ENCODE measurements at places on chromosomes 7 and 10. TPM values are rescaled to one million over a fixed set of nuclear protein-coding genes. Genes with fewer than 3 reads are reported as not detected.
A peak's percentile ranks its signal among the peaks of the same experiment; 100 is the strongest.

DNA sequence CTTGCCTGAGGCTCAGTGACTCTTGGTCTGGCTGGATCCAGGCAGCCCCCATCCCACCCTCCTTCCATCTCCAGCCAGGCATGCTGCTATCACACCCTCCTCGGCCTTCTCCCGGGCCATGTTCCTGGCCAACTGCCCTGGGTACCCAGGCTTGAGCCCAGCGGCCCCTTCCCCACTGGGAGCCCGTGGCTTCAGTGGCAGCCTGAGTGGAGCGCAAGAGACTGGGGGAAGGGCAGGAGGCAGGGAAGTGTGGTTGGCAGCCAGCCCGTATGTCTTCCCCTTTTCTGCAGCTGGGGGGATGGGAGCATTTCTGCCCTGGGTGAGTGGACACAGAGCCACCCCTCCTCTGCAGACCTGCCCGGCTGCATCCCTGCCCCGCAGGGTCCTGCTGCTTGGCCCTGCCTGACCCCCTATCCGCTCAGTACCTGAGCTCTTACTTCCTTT is 148.5 kb downstream of the ARHGAP22 start:
- DNase-seq = peak; percentile 18

GRCh38 chr7:30323006-30323355 is 38.6 kb downstream of the ZNRF2 start:
- no peak for DNase-seq

DNA sequence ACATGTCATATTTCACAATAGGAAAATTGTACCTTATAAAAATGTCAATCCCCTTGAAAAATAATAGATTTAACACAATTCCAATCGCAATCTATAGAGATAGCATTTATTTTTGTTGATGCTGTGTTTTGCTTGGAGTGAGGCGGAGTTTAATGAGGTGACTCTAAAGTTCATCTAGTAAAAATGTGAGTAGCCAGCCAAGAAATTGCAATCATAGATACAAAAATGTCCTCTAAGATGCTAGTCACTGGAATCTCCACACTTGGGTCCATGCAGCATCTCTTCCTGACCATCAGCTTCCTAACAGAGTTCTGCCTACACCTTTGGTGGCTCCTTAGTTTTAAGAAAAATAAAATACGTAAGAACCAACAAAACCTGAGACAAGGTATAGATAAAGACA is 44.9 kb downstream of the GLI3 start:
- no peak for DNase-seq

DNA sequence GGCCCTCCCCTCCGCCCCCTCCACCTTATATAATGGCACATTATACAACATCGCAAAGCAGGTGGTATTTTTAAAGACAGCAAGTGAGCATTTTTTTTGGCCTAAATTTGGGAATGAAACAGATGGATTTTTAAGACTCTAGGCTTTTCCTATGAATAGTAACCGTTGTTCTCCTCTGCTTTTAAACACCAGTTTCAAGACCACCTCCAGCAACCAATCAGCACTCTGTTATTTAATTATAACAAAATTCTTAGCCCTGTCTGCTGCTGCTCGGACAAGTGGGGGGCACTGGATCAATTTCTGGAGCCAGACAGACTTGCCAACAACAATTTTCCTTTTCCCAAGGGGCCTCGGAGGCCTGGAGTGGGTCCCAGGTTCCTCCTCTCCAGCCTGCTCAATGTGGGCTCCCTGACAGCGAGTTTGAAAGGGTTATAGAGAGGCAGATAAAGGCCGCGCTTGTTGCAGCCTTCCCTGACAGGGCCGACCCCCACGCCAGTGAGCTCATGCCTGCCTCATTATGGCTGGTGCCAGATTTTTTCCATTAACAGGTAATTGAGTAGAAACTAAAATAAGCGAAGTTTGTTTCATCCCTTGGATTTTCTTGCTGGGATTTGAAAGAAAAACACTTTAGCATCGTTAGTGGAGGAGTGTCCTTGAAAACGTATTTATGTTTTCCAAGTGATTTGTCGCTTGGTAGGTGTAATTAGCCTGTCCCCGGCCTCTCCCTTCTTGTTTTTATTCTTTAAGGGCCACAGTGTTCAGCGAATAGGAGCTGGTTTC is 227.3 kb downstream of the TCF7L2 start:
- no peak for DNase-seq

DNA sequence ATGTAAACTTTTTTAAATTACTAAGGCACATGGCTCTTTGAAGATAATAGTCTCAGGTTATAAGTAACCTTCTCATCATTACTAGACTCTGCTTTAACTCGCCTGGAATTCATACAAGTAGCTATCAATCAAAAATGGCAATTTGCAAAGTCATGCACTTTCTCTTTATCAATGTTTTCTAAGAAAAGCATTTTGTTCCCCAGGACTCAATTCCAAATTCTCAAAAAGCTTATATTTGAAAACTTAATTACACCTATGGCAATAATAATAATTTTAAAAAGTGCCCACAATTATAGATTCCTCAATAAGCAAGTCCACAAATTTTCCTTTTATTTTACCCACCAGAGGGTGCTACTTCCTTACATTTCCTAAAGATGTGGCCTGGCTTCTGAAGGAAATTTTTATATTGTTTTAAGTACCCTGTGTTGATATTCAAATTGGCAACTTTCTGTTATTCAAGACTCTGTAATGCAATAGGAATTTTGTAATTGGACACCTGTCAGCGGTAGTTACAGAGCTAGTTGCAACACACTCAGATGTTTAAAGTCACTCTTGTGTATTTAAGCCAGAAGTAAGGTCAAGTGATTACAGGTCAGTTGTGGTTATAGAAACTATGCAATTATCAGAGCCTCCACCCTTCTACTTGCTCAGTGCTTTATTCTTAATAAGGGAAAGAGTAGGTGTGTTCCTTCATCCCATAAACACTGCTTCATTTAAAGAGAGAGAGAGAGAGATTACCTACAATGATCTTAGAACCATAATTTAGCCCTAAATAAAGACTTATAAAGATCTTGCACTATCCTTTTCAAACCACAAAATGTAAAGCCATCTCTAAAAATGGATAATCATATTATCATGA is 47.1 kb upstream of the HYAL4 start:
- no peak for DNase-seq

DNA sequence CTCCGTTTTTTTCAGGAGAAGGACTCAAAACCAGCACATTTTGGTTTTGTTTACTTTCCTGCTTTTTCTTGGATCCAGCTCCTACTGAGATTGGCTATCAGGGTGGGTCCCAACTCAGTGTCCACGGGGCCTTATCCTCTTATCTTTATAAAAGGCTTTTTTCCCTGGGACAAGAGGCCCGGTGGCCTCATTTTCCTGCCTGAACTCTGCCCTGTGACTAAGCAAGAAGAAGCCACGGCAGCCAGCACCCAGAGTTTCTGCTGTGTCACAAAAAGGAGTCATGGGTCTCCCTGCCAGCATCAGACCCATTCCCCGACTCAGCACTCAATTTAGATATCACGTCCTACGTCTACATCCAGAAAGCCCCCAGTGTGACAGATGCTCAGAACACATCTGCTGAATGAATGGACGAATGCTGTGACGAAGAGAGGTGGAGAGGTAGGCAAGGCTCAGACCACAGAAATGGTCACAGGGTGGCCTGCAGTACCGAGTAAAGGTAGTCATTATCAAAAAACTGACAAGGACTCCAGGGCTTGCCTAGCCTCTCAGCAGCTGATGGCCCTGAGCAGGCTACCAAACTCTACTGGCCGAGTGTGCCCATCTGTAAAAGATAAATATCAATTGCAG is 16.7 kb downstream of the DLG5 start:
- no peak for DNase-seq

DNA sequence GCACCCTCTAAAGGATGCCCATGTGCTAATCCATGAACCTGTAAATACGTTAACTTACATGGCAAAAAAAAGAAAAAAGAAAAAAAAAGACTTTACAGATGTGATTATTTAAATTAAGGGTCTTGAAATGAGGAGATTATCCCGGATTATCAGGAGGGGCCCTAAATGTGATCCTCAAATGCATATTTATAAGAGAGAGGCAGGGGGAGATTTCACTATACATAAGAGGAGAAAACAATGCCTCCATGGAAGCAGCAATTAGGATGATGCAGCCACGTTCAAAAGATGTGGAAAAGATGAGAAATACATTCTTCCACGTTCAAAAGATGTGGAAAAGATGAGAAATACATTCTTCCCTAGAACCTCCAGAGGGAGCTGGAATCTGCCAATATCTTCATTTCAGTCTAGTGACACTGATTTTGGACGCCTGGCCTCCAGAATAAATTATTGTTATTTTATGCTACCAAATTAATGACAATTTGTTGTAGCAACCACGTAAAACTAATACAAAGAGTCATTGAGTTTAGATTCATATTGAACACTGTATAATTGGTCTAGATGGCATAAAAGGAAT is 328.4 kb upstream of the GNAI1 start:
- no peak for DNase-seq

- no peak for DNase-seq
These were observed 8.3 kb downstream of the ADD3 start for GRCh38 chr10:110016039-110016438.

GRCh38 chr10:52574697-52575096 is 197.9 kb downstream of the MBL2 start:
- DNase-seq = no peak

DNA sequence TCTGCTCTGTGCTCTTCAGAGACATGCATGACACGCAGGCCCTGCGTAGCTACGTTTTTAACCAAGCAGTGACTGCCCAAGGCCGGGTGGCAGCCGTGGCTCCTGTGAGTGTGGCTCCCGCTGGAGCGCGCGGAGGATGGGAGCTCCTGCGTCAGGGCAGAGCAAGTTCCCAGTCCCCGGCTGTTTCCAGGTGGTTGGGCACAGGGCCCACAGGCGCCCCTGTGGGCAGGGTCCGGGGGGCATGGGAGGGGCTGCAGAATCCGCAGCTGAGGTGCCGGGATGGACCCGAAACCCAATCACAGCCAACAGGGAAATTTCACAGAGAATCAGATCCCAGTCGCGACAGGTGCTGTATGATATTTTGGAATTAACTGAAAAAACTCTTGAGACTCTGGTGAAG is 9.8 kb downstream of the NKX6-2 start:
- no peak for DNase-seq

DNA sequence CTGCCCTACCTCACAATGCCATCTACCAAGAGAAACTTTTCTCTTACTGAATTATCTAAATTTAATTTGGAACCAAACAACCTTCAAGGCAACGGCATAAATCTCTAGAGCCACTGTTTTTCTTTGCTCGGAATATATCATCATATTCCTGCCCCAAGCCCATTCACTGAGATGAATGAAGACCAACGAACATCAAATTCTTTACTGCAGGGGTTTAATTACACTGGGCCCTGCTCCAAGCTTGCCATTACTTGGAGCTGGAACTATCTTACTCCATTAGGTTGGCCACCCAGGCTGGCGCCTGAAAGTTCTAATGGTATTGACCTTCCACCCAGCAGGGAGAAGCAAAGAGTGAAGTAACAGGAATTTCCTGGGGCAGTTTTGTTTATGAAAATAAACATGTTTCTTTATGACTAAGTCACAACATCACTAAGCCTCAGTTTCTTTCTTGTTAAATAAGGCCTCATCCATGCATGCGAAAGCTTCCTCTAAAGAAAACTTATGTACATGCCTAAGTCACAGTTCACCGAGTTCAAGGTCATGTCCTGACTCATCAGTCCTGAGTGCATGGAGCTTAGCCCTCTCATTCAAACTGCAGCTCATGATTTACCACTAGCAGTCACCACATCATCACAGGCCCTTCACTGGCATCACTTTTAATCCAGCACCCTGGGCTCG is 42.1 kb upstream of the ANAPC16 start:
- no peak for DNase-seq

DNA sequence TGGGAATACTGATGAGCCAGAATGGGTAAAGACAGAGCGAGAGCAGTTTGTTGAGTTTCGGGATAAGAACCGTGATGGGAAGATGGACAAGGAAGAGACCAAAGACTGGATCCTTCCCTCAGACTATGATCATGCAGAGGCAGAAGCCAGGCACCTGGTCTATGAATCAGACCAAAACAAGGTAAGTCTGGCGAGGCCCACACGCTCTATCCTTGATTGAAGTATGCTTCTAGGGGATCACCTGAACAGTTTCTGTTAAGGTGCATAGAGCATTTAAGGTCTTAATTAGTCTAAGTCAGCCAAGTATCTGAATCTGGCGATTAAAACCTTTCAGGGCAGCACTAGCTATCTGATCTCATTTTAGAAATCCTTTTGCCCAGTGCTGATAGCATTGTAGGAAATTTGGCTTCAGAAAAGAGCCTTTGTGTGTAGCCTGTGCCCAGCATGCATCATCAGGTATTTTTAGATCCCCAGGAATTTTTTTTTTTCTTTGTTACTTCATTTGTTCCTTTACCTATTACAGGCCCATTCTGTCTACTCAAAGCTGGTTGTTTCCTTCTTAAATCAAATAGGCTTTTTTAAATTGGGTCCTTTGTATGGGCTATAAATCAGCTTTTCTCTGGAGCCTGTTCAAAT is 8.0 kb downstream of the OPN1SW start:
- DNase-seq = no peak

- no peak for DNase-seq
These were observed 48.9 kb downstream of the ZNF277 start for GRCh38 chr7:112255388-112255720.

GRCh38 chr7:75639071-75639885 is 99.5 kb downstream of the HIP1 start:
- DNase-seq = peak; percentile 56

- no peak for DNase-seq
These were observed 58.8 kb upstream of the AQP1 start for GRCh38 chr7:30852744-30853288.

DNA sequence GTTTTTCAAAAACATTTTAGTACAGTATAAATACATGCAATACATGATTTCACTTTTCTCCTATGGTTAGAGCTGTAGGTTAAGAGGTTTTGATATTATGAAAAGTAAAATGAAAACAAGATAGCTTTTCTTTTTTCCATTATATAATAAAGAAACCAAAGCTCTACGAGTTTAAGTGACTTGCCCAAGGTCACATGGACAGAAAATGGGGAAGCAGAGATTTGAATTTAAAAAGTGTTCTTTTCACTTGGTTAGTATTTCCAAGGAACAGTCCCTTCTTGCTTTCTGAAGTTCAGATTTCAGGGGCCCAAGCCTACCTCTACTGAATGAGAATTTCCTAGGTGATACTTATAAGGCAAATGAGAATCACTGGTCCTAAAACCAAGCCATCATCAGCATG is 13.2 kb upstream of the MAP3K8 start:
- no peak for DNase-seq

DNA sequence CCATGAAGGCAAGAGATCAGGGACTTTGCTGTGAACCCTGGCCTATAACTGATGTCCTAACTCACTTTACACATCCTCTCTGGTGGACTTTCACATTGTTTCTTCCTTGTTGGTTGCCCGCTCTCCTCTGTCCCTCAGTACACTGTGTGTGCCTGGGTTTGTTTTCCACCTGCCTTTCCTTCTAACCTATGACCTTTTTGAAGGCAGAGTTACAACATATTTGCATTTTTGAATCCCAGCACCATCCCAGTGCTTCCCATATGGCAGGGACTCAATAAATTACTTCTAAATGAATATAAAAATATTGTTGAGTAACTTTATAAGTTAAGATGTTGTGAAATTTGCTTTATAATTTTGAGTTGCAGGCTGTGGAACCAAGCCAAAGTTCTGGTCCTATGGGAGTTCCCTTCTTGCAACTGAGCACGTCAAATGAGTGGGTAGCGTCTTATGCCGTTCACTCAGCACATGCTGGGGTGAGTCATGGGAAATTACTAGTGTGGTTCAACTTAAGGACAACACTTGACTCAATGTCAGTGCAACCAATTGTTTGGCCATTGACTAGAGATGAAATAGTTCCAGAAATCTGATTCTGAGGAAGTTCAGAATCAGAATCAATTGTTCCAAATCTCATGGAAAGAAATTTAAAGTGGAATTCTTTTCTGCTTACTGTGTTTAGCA is 250.9 kb downstream of the TWIST1 start:
- DNase-seq = no peak

LIPJ gene
- total RNA-seq = not detected

LIPN gene
- total RNA-seq = not detected

METTL27 gene
- 0.74 TPM for total RNA-seq

Data from activated naive CD8-positive, alpha-beta T cell treated with anti-CD3 and anti-CD28 coated beads, Interleukin-2, amount 10 ng/mL, durations not matched to agents 7 days and 5 days (primary cell).